Gastroesophageal sphincter (tissue), 4 donors: ENCODE measurements at places on chromosomes 3 and 15. TPM values are rescaled to one million over a fixed set of nuclear protein-coding genes. Genes with fewer than 3 reads are reported as not detected.
A peak's percentile ranks its signal among the peaks of the same experiment; 100 is the strongest.

The RAD54L2 gene
- 27.2 TPM for total RNA-seq

The FGF7 gene
- total RNA-seq = 92.9 TPM

- ATAC-seq = no peak
These were observed 39.1 kb downstream of the CFAP91 start for GRCh38 chr3:119741657-119742590.

The ITIH1 gene
- total RNA-seq = not detected

The TM4SF18 gene
- 8.1 TPM for total RNA-seq

DNA sequence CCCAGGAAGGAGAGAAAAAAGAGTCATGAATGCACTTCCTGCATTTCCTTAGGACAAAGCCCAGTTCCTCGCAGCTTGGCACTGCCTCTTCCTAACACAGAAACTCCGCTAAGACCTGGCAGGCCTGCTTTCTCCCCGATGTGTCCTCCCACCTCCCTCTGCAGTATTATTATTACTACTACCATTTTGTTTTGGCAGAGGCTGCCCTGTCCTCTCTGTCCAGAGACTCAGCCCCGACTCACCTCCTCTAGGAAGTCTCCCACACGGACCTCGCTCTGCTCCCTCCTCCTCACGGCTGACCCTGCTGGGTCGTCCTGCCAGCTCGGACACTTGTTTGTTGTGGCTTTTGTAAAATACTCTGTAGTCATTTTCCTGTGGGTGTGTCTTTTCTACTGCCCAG is 107.2 kb upstream of the HACD2 start:
- ATAC-seq = no peak

The FBXL2 gene
- total RNA-seq = 9.3 TPM

DNA sequence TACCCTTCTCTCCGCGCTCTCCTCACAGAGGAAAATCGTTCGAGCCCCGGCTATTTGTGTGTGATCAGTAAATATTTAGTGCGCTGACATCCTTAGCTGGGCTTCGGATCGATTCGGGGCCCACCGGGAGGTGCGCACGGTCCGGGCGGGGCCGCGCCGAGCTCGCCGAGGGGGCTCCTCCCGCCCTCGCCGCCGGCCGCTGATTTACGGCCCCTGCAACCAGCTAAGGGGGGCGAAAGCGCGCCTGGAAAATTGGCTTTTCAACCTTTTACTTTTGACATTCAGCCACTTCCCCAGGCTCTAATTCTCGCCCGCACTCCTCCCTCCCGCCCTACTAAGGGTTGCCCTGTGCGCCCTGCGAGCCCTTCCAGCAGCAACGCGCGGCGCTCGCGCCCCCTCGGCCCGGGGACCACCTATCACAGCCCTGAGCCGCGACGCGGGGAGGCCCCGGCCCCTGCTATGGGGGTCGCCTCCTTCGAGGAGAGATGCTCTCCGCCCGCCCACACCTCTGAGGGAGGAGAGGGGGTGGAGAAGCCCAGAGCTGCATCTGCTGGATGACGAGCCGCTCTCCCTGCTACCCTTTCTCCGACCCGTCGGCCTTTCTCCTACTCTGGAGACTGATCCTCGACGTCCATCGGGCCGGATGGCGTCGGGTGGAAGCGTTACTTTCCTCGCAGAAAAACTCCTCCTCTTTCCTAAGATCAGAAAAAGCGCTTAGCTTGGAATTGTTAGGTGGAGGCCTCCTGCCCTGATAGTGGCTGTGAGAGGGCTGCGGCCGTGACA is 7.8 kb upstream of the NR2F2 start:
- ATAC-seq = peak; percentile 17

DNA sequence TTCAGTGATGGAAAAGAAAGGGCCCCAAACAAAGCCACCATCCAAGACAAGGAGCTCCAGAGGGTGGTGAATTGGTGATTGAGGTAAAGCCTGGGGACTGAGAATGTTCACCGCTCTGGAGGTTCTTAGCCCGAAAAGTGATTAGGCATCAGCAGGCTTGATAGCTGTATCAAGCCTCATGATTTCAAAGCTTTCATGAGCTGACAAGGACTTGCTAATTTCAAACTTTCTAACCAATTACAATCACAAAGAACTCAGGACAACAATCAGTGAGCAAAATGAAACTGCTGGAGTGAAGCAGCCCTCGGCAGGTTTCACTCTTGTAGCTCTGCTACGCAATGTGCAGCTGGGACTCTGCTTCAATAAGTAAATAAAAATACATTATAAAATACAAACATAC is 391.3 kb downstream of the TIGIT start:
- no peak for ATAC-seq

GRCh38 chr3:194503081-194503531 is 16.3 kb upstream of the ATP13A3 start:
- ATAC-seq = no peak

The IGF2BP2 gene
- total RNA-seq = 13.5 TPM

The MYNN gene
- total RNA-seq = 21.4 TPM

GRCh38 chr15:48374472-48374871 is 43.2 kb downstream of the DUT start:
- ATAC-seq = no peak
